ENCODE measurements at places on chromosomes 4 and X. TPM values are rescaled to one million over a fixed set of nuclear protein-coding genes. Genes with fewer than 3 reads are reported as not detected.

Gene SPACA5
- not detected for total RNA-seq

Gene AGA
- total RNA-seq = 9.3 TPM

DNA sequence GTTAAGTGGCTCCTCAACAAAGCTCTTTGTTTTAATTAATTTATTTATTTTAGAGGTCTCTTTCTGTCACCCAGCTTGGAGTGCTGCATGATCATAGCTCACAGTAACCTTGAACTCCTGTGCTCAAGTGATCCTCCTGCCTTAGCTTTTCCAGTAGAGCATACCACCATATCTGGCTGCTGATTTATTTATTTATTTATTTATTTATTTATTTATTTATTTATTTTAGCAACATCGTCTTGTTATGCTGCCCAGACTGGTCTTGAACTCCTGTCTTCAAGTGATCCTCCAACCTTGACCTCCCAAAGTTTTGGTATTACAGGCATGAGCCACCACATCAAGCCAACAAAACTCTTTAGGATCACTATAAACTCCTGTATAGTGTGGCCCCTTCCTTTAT lies 15.8 kb upstream of the KLF8 start:
- no peak overlapping the region for H3K27ac ChIP-seq
- H3K4me3 ChIP-seq = no peak overlapping the region
- no peaks in the 10 kb centered on the region for H3K4me1 ChIP-seq

DNA sequence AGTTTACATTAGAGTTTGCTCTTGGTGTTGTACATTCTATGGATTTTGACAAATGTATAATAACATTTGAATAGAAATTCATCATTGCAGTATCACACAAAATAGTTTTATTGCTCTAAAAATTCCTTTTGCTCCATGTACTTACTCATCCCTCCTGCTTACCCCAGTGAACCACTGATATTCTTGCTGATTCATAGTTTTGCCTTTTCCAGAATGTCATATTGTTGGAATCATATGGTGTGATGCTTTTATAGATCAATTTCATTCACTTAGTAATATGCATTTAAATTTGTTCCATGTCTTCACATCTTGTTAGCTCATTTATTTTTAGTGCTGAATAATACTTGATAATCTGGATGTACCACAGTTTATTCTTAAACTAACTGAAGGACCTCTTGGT lies 1593.2 kb downstream of the C4orf33 start:
- H3K36me3 ChIP-seq = no peaks in the 10 kb centered on the region
- no peak for DNase-seq
- H3K27ac ChIP-seq = no peak overlapping the region
- H3K4me1 ChIP-seq = no peaks in the 10 kb centered on the region

GRCh38 chrX:15437724-15438123 lies 53.5 kb upstream of the VEGFD start:
- no peak for DNase-seq
- H3K4me1 ChIP-seq = no peaks in the 10 kb centered on the region
- no peak overlapping the region for H3K27ac ChIP-seq
- no peaks in the 10 kb centered on the region for H3K27me3 ChIP-seq
- no peak overlapping the region for H3K4me3 ChIP-seq
